ENCODE measurements at places on chromosomes 16 and 17.

- no peak for DNase-seq
Observed at GRCh38 chr17:2563543-2563942, 29.9 kb upstream of the PAFAH1B1 start.

DNA sequence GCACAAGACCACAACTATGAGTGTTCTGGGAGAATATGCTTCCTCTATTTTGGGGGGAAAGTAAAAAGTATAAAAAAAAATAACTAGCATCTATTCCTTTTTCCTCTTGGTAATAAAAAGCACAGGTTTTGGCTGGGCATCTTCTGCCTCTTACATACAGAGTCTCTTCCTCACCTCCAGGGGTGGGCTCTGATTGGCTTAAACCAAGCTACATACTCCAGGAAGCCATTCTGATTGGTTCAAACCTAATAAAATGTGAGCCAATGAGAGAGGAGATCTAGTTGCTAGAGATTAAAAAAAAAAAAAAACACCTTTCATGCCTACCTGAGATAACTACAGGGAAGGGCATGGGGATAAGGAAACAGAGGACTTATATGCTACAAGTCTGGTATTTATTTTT lies 365.9 kb upstream of the ERCC4 start:
- no peak for DNase-seq

- no peak for DNase-seq
Observed at GRCh38 chr16:86302421-86303109, 207.8 kb upstream of the FOXF1 start.

- DNase-seq, result no peak
Observed at GRCh38 chr16:87534751-87535150, 41.9 kb upstream of the ZCCHC14 start.

DNA sequence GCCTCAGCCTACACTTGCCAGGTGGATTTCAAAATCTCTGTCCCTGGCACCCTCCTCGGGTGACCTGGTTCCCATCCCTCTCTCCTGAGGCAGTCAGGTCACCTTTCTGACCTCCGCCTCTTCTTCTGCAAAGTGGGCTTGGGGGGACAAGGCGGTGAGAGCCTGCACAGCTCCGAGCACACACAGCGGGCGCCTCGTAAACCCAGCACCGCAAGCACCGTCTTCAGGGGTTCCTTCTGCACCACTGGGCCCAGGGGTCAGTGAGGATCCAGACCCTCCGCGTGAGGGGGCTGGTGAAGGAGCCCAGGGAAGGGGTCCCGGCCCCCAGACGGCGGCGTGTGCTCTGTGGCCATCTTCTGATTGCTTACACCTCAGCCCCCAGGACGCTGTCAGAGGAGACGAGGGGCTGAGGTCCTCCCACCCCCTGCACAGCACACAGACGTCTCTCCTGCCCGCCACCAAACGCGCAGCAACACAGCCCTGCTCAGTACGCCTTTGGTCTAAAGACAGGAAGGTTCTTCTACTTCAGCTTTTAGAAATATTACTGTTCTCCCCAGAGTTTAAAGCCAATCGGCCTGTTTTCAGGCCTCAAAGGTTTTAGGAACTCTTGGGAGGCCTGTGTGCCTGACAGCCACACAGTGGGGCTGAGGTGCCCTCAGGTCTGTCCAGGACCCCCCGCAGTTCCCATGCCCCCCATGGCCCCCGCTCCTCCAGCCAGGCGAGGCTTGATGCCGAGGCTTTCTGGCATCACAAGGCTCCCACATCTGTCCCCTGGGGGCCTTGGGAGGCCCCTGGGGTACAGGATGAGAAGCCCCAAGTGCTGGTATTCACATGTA lies 2.7 kb downstream of the CBFA2T3 start:
- no peak for DNase-seq

- DNase-seq, result no peak
Observed at GRCh38 chr17:50841277-50841948, 6.0 kb downstream of the WFIKKN2 start.

DNA sequence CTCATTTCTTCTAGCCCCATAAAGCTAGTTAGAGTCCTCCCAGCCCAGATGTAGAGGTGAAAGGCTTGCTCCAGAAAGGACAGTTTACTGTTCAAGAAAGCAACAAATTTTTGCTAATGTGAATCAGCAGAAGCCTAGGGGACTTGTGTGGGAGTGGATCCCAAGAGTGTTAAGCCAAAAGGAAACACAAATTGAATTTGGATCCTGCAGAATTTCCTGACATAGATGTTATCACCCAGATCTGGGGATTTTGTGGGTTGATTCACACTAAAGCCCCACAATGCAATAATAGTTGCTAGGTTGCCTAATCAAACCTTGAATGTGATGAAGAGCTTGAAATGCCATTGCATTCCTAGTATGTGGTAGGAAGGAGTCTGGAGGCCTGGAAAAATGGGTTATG lies 135.2 kb upstream of the HS3ST3A1 start:
- DNase-seq, result no peak

DNA sequence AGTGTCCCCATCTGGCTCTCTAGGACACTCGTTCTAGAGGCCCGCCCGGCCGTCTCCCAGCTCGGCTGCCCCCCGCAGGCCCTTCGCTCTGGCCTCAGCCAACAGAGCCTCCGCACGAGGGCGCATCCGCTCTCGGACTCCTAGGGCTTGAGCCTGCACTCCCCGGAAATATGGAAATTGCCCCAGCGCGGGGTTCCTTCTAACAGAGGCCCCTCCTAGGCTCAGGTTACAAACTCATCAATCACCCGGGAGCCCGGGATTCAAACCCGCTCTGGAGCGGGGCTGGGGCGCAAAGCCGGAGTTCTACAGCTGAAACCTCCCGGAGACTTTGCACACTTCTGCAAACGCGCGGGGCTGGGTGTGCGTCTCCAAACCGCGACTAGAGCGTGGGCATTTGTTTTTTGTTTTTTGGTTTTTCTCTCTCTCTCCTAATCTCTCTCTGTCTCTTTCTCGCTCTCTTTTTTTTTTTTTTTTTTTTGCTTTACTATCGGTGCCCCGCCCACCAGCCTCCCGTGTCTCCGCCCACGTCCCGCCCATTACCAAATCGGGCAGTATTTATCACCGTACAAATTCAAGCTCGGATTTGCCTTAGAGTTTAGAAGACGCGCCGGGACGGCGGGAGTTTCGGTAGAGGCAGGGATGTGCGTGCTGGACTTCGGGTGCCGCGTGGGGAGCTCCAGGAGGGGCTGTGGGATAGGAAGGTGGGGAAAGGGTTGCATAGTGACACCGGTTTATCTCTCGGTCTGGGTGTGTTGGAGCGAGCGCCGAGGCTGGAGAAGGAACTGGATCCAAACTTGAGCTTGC lies 2.4 kb upstream of the FOXL1 start:
- DNase-seq, result no peak

- no peak for DNase-seq
Observed at GRCh38 chr16:80719573-80719972, 84.8 kb downstream of the CDYL2 start.

GRCh38 chr17:76435751-76436150 lies 17.2 kb downstream of the UBE2O start:
- no peak for DNase-seq

DNA sequence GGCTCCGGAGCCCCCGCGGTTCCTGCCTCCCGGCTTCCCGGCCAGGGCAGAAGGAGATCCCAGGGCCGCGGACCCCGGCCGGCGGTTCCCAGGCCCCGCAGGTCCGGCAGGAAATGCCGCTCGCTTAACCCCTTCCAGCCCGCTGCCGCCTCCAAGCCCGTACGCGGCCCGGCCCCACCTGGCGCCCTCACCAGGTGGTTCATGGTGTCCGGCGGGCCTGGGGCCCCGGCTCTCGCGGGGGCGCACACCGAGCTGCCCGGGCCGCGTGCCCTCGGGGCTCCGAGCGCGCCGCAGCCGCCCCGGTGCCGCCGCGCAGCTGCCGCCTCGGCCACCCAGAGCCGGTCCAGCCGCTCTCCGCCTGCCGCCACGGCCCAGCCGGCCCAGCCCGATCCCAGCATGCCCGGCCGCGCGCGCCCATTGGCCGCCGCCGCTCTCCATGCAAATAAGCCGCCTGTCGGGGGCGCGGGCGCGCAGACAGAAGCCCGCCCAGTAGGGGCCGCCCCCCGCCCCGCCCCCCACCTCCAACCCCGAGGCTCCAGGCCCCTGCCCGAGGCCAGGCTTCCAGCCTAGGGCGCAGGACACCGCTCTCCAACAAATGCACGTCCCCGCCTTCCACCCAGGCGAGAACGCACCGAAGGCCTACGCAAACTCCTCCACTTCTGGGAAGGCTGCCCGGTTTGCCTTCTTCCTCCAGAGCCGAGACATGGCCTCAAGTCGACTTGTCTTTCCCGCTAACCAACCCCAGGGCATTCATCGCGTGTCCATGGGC lies at the start of gene BCAR1:
Gene BCAR1, minus strand, starts transcription at position 345 of the 769 bp plus-strand sequence. Its CDS starts 142 bp downstream, at position 203.
- DNase-seq, result no peak

DNA sequence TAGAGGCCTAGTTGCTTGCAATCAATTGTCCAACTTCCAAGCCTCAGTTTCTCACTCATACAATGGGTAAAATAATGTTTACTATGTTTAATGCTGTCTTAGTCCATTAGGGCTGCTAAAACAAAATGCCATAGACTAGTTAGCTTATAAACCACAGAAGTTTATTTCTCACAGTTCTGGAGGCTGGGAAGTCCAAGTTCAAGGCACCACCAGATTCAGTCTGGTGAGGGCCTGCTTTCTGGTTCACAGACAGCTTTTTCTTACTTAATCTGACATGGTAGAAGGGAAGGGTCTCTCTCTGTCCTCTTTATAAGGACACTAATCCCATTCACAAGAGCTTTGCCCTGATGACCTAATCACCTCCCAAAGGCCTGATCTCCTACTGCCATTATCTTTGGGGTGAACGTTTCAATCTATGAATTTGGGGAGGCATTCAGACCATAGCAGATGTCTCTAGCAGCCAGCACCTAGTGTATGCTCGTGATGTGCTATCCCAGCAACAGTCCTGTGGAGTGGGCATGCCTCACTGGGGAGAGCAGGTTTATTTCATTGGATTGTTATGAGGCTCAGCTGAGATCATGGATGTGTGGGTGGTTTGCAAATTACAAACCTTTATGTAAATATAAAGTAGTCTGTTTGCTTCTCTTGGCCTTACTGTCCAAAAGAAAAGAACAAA lies 25.2 kb downstream of the YPEL2 start:
- DNase-seq, result no peak

GRCh38 chr17:17835415-17836249 lies 1.2 kb downstream of the SREBF1 start:
- no peak for DNase-seq

- DNase-seq, result no peak
Observed at GRCh38 chr17:75096082-75096625, 8.4 kb downstream of the SLC16A5 start.

DNA sequence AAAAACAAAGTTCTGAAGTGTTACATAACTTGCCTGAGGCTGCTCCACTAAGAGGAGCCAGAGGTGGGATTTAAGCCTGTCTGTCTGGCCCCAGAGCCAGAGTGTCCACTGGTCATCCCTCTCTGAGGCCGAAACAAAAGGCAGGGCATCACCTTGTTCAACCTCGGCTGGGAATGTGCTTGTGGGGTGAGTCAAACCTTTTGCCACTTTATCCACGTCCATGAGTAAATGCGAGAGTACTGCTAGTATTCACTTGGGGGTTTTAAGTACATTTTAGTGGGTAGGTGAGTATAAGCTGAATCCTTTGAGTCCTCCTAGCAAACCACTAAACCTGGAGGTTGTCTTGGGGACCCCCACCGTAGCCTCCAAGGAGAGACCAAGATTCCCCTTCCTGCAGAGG lies 103.5 kb downstream of the STX8 start:
- DNase-seq, result no peak
